Hematopoietic multipotent progenitor cell treated with erythropoietin and hydrocortisone succinate and interleukin-3 and kit ligand, for 8 days (in vitro differentiated cells): ENCODE measurements at places on chromosomes 12 and 14.

DNA sequence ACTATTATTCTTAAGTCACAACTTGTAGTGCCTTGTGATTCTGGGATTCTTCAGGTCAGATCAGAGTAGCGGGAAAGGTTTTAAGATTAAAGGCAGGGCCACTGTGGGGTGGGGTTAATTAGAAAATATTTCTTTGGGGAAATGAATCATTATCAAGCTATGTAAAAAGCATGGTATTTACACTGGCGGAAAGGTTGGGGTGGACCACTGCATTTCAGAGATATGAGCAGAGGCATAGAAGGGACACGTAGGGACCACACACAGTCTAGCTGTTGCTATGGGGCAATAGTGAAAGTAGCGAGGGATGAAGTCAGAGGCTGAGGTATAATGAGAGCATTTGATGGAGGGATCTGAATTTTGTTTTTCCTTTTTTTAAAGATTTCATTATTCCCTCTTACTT, 31.7 kb upstream of the KCNH3 start:
- DNase-seq = no peak

GRCh38 chr14:103909531-103910261, 18.6 kb upstream of the TDRD9 start:
- DNase-seq = no peak

DNA sequence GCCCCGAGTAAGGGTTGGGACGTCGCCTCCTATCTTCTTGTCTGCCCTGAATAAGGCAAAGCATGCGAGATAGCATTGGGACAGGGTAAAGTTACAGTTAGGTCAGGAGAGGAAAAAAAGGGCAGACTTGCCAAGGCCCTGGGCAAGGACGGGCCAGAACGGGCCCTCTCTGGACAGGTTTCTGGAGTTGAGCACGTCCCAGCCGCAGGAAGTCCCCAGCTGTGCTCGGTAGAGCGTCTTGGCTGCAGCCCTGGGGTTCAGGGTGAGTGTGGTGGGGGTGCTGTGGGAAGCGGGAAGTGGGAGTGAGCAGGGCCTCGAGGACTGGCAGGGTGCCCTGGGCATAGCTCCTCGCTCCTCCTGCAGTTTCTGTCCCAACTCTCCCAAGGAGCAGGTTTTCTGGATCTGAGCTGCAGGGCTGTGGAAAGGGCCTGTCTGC, 5.4 kb downstream of the RPS6KL1 start:
- no peak for DNase-seq

- DNase-seq = no peak
These were observed 411.1 kb downstream of the TMTC2 start for GRCh38 chr12:83097643-83098342.

GRCh38 chr12:113670742-113671141, 199.1 kb upstream of the LHX5 start:
- DNase-seq = no peak

DNA sequence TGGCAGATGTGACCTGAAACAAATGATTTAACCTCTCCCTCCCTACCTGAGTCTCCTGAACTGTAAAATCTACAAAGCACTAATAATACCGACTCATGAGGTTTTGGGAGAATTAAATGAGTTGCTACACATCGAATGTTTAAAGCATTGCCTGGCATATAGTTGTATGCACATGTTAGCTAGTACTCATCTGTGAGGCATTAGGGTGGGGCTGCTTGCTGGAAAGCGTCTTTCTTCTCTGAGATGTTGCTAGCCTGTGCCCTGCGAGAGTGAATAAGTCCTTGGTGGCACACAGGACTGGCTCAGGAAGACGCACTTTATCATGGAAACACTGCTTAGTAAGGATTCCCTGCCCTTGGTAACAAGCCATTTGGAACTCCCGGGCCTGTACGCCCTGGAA, 6.1 kb downstream of the RAPGEF3 start:
- no peak for DNase-seq

GRCh38 chr12:98198261-98198982, 317.0 kb upstream of the TMPO start:
- DNase-seq = no peak

- DNase-seq = no peak
These were observed 341.9 kb upstream of the NOVA1 start for GRCh38 chr14:26939755-26940154.

DNA sequence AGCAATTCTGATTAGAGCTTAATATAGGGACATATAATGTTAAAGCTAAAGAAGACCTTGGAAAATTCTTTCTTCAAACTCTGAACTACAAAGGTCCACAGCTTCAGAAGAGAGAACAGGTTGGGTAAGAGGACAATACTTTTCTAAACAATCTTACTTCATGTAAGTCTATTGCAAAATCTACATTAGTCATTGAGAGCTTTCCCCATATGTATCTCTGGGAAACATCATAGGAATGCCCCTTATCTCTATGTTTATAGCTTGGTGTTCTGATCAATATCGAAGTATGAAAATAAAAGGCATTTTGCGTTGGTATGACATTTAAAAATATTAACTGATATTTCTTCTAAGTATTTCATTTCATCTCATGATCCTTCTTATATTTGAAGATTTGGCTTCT, 962.6 kb downstream of the AACS start:
- no peak for DNase-seq

- no peak for DNase-seq
These were observed 9.1 kb downstream of the NTF3 start for GRCh38 chr12:5440978-5441377.

GRCh38 chr14:79180656-79181055, 1010.5 kb downstream of the NRXN3 start:
- no peak for DNase-seq

GRCh38 chr12:26854031-26854390, 21.0 kb upstream of the ITPR2 start:
- no peak for DNase-seq

DNA sequence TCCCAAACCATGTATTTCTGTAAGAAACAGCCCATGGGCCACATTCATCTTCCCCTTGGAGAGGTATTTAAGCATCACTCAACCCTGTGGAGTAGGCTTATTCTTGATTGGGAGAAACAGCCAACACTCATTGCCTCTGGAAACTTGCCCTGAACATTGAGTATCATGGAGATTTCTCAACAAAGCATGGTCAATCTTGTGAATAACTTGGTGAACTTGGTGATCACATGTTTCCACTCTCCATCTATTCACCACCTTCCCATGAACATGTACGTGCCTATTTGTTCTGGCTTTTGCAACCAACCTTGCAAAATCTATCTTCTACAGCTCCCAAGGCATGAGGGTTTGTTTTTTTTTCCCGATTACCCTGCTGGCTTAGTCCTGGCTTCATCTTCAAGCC, 163.2 kb downstream of the PAH start:
- DNase-seq = no peak
